ENCODE measurements at places on chromosomes 4 and X.

- H3K4me3 ChIP-seq: no peak overlapping the region
- H3K4me1 ChIP-seq: no peaks in the 10 kb centered on the region
- H3K27me3 ChIP-seq: no peaks in the 10 kb centered on the region
These were observed 21.4 kb downstream of the PLAC1 start for GRCh38 chrX:134636851-134637250.

DNA sequence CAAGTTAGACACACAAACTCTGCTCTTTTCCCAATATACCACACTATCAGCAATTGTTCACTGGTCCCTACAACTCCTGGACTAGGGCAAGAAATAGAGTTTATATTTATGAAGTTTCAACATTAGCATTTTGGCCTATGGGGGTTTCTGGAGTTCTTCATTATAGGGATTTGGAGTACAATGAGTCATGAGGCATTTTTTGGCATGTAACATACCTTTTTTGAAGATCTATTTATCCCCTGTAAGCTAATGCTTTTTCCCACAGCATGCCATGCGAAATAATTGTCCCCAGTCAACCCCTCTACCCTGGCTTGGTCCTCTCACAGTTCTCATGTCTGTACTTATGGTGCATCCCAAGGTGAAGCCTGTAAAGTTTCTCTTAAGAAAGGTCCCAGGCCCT lies 36.7 kb upstream of the EDA2R start:
- DNase-seq: no peak
- H3K4me3 ChIP-seq: no peak overlapping the region
- H3K4me1 ChIP-seq: no peaks in the 10 kb centered on the region
- no peaks in the 10 kb centered on the region for H3K36me3 ChIP-seq
- H3K27ac ChIP-seq: no peak overlapping the region

DNA sequence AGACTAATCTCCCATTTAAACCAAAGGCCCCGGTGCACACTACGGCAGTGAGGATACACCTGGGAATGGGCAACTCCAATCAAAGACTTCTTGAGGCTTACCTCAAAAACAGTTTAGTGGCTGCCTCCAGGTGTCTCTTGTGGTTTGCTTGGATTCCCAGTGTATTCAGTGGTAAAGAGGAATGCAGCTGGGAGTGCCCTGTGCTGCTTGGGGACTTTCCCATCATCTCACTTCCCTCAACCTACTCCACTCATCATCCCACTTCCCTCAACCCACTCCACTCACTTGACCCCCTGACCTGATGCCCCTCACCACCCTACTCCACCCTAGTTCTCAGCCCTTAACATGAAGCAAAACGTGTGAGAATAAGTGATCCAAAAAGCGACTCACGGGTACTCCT lies 177.3 kb upstream of the ETNPPL start:
- H3K27me3 ChIP-seq: no peaks in the 10 kb centered on the region
- H3K27ac ChIP-seq: no peak overlapping the region
- H3K36me3 ChIP-seq: no peaks in the 10 kb centered on the region
- peaks cover 3% of the 10 kb centered on the region for H3K4me1 ChIP-seq

- H3K4me1 ChIP-seq: no peaks in the 10 kb centered on the region
- no peaks in the 10 kb centered on the region for H3K36me3 ChIP-seq
- no peak for DNase-seq
- H3K27me3 ChIP-seq: no peaks in the 10 kb centered on the region
These were observed 157.9 kb downstream of the AMELX start for GRCh38 chrX:11451151-11451550.

DNA sequence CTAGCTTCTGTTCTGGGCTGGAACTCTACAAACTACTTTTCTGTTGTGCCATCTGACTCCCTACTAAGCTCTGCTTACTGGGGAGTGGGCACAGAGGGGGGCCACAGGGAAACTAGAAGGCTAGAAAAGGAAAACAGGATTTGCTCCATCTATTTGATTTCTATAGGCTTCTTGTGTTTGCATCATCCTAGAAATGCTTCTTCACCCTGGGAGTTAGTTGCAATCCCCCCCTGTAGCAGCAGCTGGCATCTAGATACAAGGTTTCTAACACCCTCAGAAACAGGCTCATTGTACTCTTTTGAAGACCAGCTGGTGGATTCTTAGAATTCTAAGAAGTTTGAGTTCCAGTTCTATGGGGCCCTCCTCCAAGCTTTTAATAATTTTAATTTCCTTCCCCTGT lies 213.4 kb downstream of the TMA16 start:
- no peak overlapping the region for H3K4me3 ChIP-seq
- H3K4me1 ChIP-seq: no peaks in the 10 kb centered on the region
- H3K36me3 ChIP-seq: no peaks in the 10 kb centered on the region

- H3K27ac ChIP-seq: no peak overlapping the region
- no peaks in the 10 kb centered on the region for H3K4me1 ChIP-seq
- no peaks in the 10 kb centered on the region for H3K36me3 ChIP-seq
- DNase-seq: no peak
These were observed 19.8 kb upstream of the TASL start for GRCh38 chrX:30597216-30598012.

DNA sequence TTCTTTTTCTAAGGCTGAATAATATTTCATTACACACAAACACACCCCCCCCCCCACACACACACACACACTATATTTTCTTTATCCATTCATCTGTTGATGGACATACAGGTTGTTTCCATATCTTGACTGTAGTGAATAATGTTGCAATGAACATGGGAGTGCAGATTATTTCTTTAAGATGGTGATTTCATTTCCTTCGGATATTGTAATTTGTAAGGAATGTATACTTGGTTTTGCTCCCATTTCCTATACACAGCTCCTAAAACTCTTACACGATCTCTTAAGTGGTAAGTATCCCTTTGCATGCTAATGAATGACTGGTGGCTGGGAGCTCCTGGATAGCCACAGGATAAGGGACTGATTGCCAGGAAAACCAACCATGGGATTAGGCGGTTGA lies 14.7 kb upstream of the RBMXL3 start:
- no peak overlapping the region for H3K27ac ChIP-seq
- no peaks in the 10 kb centered on the region for H3K27me3 ChIP-seq
- peak; percentile 28 for DNase-seq
- H3K4me3 ChIP-seq: no peak overlapping the region
- H3K36me3 ChIP-seq: no peaks in the 10 kb centered on the region

- no peaks in the 10 kb centered on the region for H3K4me1 ChIP-seq
- H3K36me3 ChIP-seq: no peaks in the 10 kb centered on the region
- no peak overlapping the region for H3K27ac ChIP-seq
- peak; percentile 61 for DNase-seq
- no peak overlapping the region for H3K4me3 ChIP-seq
These were observed 999.0 kb upstream of the ADGRL3 start for GRCh38 chr4:60201052-60201673.

GRCh38 chr4:94135701-94136100 lies 72.0 kb upstream of the SMARCAD1 start:
- peaks cover 4% of the 10 kb centered on the region for H3K27me3 ChIP-seq
- no peak for DNase-seq
- H3K4me3 ChIP-seq: no peak overlapping the region
- no peak overlapping the region for H3K27ac ChIP-seq
- no peaks in the 10 kb centered on the region for H3K36me3 ChIP-seq
- no peaks in the 10 kb centered on the region for H3K4me1 ChIP-seq

DNA sequence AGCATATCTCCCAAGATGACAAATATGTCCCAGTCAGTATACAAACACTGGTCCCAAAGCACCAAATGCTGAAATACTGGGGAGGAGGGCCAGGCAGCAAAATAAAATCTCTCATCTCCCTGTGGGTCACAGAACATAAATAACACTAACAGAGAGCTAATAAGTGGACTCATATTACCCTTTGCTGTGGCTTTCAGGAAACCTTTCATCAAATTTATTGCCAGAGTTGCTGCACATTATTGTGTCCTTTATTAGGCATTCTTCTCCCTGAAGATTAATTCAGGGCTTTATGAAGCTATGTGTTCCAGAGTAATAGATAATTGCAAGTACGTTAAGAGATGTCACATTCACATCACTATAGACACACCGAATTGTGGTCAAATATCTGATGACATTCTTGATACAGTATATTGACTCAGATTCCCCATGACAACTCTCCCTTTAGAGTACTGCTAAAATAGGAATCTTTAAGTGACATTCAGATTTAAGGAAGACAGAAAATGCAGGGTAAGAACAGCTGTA lies 124.1 kb upstream of the PRR32 start:
- no peaks in the 10 kb centered on the region for H3K36me3 ChIP-seq
- H3K4me1 ChIP-seq: no peaks in the 10 kb centered on the region
- no peak overlapping the region for H3K4me3 ChIP-seq
- no peak for DNase-seq

DNA sequence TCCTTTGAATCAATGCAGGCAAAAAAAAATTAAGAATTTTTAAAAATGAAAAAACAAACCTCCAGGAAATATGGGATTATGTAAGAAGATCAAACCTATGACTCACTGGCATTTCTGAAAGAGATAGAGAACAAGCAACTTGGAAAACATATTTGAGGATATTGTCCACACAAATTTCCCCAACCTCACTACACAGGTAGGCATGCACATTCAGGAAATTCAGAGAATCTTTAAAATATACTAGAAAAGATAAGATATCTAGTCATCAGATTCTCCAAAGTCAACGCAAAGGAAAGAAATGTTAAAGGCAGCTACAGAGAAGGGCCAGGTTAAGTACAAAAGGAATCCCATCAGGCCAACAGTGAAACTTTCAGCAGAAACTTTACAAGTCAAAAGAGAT lies 85.6 kb downstream of the ANTXR2 start:
- no peaks in the 10 kb centered on the region for H3K27me3 ChIP-seq
- DNase-seq: no peak
- no peak overlapping the region for H3K4me3 ChIP-seq
- no peak overlapping the region for H3K27ac ChIP-seq

- no peaks in the 10 kb centered on the region for H3K36me3 ChIP-seq
- no peak overlapping the region for H3K27ac ChIP-seq
- H3K4me3 ChIP-seq: no peak overlapping the region
- no peaks in the 10 kb centered on the region for H3K27me3 ChIP-seq
- peak; percentile 40 for DNase-seq
- H3K4me1 ChIP-seq: peaks cover 3% of the 10 kb centered on the region
These were observed 230.7 kb downstream of the DCLK2 start for GRCh38 chr4:150308824-150309472.

DNA sequence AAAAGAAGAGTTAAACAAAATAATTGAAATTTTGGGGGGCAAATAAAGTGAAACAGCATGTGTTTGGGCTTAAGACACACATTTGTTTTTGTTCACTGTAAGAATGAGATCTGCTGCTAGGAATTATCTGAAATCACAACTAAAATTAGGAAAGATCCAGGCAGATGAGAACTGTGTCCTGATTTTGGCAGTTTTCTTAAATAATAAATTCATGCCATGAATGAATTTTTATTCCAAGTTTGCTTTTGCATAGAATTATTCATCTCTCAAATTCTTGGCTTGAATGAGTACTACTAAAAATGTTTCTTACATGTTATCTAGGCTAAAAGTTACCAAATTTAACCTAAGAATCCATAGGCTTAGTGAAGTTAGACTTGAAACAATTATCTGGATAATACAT lies 321.7 kb downstream of the ANK2 start:
- H3K36me3 ChIP-seq: peaks cover 91% of the 10 kb centered on the region
- H3K4me3 ChIP-seq: no peak overlapping the region
- DNase-seq: no peak
- no peaks in the 10 kb centered on the region for H3K4me1 ChIP-seq
- no peaks in the 10 kb centered on the region for H3K27me3 ChIP-seq

DNA sequence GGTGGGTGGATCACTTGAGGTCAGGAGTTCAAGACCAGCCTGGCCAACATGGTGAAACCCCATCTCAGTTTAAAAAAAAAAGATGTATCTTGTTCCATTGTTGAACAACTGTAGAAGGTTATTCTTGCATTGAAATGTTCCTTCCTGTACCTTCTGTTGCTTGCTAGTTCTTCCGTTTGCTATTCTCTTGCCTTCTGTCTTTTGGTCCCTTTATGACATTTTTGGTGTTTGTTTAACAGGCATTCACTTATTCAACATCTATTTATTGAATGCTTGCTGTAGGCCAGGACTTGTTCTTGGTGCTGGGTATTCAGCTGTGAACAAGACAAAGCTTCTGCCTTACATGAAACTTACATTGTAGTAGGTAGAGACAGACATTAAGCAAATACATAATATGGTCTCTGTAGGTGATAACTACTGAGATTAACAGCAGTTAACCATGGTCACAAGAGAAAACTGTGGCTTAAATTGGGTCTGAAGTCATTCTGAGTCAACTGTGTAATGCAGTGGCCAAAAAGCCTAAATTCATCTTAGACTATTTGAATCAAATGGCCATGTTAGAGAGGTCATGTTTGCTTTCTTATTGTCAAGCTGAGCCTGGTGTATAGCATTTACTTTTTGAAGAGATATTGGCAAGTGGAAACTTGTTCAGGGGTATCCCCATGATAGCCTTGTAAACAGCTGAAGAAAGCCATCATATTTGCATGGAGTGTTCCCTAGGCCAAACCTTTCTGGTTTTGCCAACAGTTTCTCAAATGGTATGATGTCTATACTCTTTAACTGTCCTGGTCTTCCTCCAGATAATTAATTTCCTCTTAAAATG lies 35.6 kb downstream of the GAB1 start:
- no peak for DNase-seq
- no peak overlapping the region for H3K4me3 ChIP-seq
- peaks cover 7% of the 10 kb centered on the region for H3K4me1 ChIP-seq
- H3K36me3 ChIP-seq: no peaks in the 10 kb centered on the region

DNA sequence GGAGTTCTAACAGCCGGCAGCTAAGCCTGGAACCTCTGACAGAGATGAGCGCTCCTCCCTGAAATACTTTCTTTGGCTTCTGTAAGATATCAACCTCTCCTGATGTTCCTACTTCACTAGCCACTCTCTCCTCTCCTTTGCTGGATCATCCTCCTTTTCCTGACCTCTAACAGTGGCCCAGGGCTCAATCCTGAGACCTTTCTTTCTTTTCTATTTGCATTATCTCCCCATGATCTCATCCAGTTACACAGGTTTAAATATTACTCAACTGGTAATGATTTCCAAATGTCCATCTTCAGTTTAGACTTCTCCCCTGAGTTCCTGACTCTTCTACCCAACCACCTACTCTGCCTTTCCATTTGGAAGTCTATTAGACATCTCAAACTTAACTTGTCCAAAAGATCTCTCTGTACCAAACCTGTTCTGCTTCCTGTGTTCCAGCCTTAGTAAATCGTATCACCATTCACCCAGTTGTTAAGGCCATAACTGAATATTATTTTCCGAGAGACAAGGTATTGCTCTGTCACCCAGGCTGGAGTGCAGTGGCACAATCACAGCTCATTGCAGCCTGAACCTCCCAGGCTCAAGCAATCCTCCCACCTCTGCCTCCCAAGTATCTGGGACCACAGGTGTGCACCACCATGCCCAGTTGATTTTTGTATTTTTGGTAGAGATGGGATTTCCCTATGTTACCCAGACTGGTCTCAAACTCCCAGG lies 41.1 kb downstream of the RFC1 start:
- H3K27me3 ChIP-seq: no peaks in the 10 kb centered on the region
- peaks cover 4% of the 10 kb centered on the region for H3K36me3 ChIP-seq
- DNase-seq: no peak
- peaks cover 5% of the 10 kb centered on the region for H3K4me1 ChIP-seq

- H3K27ac ChIP-seq: no peak overlapping the region
- H3K36me3 ChIP-seq: no peaks in the 10 kb centered on the region
- peak; percentile 3 for DNase-seq
- H3K4me3 ChIP-seq: no peak overlapping the region
- no peaks in the 10 kb centered on the region for H3K27me3 ChIP-seq
These were observed 125.0 kb downstream of the ARHGAP6 start for GRCh38 chrX:11540532-11541377.
